ENCODE measurements at places on chromosomes 5 and 9. TPM values are rescaled to one million over a fixed set of nuclear protein-coding genes. Genes with fewer than 3 reads are reported as not detected.

The GPR151 gene
- total RNA-seq, result not detected

DNA sequence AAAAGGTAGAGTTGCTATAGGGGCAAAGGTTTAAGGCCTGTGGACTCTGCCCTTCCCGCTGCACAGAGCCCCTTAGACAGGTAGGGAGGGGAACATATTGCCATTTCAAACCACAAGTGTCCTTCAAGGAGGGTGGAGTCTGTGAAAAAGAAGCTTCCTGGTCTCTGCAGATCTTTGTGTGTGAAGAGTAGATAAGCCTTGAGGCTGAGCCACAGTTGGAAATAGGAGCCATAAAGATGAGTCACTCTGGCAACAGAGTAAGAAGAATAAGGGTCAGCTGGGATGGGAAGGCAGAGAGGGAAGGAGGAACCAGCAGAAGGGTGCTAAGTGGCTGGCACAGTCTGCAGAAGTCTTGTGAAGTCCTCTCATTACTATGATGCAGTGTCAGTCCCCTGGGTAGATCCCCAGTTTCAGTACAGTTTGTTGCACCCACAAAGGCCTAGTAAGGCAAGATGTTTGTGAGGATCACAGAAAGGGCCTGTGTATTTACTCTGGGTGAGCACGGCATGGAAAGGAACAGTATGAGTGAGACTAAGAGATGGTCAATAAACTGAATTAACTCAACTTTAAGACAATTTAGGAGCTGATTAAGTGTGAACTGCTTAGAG, 18.1 kb downstream of the GRXCR2 start:
- DNase-seq, result no peak
- no peaks in the 10 kb centered on the region for H3K27me3 ChIP-seq
- H3K4me1 ChIP-seq, result peaks cover 28% of the 10 kb centered on the region
- H3K27ac ChIP-seq, result no peak overlapping the region
- H3K4me3 ChIP-seq, result no peak overlapping the region

DNA sequence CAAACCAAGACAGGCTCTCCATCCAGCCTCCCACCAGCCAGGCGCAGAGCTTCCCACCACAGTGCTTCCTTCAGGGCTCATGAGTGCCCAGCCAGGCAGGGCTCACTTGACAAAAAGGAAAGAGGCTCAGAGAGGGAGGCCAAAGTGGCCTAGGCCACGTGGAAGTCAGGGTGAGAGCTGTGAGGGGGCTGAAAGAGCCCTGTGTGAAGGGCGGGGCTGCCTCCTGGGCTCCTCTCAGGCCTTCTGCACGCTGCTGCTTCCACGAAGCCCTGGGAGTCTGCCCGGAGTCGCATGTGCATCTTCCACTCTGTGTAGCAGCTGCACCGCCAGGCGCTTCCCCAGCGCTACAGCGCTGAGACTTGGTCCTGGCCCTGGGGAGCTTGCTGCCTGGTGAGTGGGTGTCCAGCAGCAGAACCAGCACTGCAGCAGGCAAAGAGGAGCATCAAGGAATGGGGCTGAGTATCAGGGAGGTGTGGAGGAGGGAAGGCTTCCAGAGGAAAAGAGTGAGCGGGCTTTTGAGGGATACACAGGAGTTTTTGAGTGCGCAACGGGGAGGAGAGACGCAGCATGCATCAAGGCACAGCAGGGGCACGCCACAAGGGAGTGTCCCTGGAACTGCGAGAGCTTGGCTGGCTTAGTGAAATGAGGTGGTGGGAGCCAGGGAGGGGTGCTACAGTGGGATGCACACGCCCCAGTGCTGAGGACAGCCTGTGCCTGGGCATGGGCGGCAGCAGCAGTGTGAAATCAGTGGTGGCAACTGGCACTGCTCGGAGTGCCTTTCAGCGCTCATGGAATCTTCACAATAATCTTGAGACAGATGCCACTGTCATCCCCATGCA, 178.0 kb downstream of the GAPVD1 start:
- no peaks in the 10 kb centered on the region for H3K4me1 ChIP-seq
- no peak overlapping the region for H3K4me3 ChIP-seq
- H3K27me3 ChIP-seq, result no peaks in the 10 kb centered on the region
- peaks cover 40% of the 10 kb centered on the region for H3K36me3 ChIP-seq

The WNT8A gene
- not detected for total RNA-seq

DNA sequence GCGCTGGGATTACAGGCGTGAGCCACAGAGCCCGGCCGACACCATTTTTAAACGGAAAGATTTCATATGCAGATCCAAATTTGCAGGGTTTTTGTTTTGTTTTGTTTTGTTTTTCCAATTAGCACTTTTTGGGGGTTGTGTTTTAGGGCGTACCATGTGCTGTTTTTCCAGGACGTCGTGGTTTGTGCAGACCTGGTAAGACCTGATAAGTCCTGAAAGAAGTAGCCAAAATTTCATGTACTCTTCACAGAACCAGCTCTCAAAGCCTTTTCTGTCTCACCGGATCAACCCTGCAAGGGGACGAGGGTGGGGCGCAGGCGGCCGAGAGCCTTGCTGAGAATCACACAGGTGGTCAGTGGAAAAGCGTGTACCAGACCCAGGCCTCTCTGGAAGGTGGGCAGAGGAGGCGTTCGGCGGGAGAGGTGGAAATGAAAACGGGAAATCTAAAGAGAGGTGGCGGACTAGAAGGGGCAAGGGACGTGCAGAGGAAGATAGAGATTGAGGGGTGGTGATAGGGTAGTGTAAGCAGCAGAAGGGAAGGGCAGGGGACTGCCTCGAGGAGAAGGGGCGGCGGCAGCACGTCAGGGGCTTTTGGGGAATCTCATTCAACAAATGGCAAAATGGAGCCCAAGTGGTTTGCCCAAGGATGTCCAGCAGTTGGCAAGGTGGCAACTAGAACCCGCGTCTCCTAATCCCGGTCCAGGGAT, 1.1 kb upstream of the FAF2 start:
- H3K36me3 ChIP-seq, result no peaks in the 10 kb centered on the region
- H3K4me1 ChIP-seq, result peaks cover 32% of the 10 kb centered on the region

GRCh38 chr5:145962001-145962400, 25.6 kb downstream of the SH3RF2 start:
- no peaks in the 10 kb centered on the region for H3K36me3 ChIP-seq
- no peak overlapping the region for H3K27ac ChIP-seq

DNA sequence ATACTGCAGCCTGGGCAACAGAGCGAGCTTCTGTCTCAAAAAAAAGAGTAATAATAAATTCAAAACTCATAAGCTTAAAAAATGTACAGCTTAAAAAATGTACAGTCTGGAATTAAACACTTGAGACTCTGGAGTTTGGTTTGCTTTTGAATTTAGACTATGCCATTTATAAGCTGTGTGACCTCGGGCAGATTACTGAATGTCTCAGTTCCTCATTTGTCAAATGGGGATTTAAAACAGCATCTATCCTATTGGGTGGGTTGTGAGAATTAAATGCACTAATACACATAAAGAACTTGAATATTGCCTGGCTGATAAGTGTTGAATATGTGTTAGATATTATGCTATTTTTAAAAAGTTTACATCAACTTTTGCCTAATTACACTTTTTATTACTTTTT, 98.4 kb downstream of the SCAMP1 start:
- H3K4me3 ChIP-seq, result no peak overlapping the region
- H3K36me3 ChIP-seq, result peaks cover 11% of the 10 kb centered on the region
- H3K4me1 ChIP-seq, result no peaks in the 10 kb centered on the region
- H3K27me3 ChIP-seq, result no peaks in the 10 kb centered on the region
- no peak for DNase-seq

All from suprapubic skin (tissue), 4 donors.